Keratinocyte (primary cell): ENCODE measurements at places on chromosomes 12 and 14.
A peak's percentile ranks its signal among the peaks of the same experiment; 100 is the strongest.

DNA sequence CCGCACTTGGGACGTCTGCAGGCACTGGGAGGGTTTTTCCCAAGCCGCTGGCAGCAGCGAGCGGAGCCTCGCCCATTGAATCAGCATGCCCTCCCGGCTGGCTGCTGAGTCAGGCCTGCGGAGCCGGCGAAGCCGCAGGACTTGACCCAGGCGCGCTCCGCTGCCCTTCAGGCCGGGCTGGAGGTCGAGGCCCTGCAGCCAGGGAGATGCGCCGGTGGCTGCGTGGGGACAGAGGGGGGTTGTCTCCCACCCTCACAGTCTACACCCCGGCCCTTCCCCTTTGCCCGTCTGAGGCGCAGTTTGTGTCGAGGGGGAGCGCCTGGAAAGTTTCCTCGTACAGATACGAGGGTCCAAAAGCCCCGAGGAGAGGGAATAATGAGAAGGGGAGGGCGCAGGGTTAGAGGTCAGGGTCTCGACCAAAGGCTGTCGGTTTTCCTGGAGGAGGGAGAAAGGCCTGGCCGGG is 759 bp upstream of the KLC1 start:
- no peak for DNase-seq

GRCh38 chr12:94460616-94460959 is 921 bp upstream of the CEP83 start:
- no peak for DNase-seq

GRCh38 chr12:121657305-121658008 is 12.0 kb downstream of the MORN3 start:
- DNase-seq, result no peak

- peak; percentile 57 for DNase-seq
Measured at GRCh38 chr14:53670701-53671100, 285.9 kb downstream of the BMP4 start.

DNA sequence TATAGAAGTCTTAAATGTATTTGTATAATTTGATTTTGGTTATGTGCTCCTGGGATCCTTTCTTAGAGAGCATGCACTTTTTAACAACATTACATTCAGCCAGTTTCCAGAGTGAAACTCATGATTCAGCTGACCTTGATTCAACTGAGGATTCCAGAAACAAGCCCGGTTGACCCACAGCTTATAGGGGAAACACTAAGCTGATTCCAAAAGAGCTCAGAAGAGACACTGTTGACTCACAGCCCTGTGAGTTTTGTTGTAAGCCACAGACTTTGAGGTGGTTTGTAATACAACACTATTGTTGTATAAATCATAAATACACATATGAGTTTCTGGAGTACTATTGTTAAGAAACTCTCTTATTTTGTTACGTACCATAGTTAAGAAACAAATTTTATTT is 133.8 kb upstream of the MGAT4C start:
- no peak for DNase-seq

GRCh38 chr14:104092931-104093365 is 7.4 kb downstream of the ASPG start:
- DNase-seq, result no peak

DNA sequence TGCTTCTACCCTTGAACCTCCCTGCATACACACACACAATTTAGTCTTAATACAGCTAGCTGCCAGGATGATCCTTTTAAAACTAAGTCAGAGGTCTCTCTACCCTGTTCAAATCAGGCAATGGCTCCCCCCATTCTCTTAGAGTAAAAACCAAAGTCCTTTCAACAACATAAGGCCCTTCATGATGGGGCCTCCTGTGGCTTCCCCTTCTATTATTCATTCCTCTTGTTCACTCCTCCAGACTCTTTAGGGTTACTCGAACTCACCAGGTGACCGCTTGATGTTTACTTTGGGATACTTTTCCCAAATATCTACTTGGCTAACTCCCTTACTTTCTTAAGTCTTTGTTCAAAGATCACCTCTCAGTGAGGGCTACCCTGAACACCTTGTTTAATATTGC is 30.4 kb downstream of the DENND5B start:
- DNase-seq, result no peak

DNA sequence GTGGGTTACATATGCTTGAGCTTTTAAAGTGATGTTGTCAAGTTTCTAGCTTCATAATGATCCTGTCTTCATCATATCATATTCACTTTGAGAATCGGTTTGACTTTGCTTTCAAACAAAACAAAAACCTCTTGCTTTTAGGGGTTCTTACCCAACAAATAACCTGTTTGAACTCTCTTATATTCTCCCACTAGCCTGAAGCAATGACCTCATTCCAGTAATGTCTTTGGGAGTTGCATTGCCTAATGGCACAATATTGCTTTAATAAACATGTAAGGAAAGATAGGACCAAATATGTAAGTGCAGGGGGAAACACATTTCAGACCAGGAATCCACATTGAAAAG is 27.7 kb downstream of the WBP11 start:
- DNase-seq, result no peak

DNA sequence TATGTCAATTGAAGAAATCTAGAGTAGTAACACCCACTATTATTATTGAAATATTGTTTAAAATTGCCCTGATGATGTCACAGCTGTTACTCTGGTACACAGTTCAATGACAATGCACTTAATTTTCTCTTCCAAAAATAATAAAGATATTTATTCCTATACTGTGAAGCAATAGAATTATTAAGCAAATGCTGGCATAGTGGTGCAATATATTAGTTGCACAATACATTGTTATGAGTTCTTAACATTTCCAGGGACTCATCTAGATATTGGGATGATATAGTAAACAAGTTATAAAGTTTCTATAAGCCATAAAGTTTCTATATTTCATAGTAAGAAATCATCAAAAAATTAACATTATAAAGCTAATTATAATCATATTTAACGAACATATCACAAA is 897.8 kb downstream of the LRFN5 start:
- DNase-seq, result no peak

DNA sequence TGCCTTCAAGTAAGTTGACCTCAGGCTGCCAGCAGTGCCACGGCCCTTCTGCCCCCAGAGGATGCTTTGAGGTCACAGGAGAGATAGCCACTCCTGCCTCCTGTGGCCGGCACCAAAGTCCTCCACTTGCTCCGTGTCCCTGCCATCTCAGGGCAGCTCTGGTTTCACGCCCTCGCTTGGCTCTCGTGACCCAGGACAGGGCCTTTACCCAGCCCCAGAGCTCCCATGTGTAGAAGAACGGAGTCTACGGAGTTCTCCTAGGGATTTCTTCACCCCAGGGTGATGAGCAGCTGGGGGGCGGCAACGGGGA is 178.1 kb downstream of the ADGRD1 start:
- no peak for DNase-seq

- no peak for DNase-seq
Measured at GRCh38 chr14:32354716-32355115, 25.6 kb downstream of the AKAP6 start.

DNA sequence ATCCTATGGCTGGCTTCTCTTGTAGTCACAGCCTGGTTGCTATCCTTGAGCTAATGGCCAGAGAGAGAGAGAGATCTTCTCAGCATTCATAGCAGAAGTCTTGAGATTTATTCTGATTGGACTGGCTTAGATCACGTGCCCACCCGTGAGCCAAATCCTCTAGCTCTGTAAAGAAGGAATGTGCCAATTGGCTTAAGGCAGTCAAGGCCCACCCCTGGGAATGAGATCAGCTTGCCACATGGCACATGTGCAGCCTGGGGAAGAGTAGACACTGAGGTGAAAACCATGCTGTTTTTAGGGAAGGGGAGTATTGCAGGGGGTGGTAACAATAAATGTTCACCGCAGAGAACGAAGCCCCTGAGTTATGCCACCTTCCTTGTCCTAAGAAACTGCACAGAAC is 36.3 kb downstream of the PLEKHG7 start:
- no peak for DNase-seq

DNA sequence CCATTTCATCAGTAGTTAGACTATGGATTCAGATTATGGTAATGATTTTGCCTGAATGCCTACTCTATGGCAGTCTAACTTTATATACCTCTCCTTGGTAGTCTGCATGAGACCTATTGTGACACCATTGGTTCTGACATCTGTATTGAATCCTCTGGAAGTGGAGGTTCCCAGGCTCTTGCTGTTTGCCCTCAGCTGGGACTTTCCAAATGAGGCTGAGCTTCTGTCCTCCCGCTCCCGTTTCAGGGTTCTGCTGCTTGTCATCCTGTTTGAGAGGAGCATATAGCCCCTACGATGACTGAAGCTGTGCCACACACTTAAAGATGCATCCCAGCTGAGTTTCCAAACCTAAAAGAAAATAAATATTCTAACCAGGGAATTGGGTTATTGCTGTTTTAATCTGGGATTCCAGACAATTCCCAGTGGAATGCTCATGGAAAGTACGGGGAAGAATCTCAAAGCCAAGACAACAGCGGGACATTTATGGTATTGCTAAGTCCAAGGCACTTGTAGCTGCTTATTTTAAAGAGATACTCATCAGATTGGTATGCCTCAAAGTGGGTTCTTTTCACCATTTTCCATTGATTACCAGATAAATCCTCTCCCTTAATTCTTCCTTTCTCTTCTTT is 105.9 kb downstream of the ETV6 start:
- DNase-seq, result no peak

DNA sequence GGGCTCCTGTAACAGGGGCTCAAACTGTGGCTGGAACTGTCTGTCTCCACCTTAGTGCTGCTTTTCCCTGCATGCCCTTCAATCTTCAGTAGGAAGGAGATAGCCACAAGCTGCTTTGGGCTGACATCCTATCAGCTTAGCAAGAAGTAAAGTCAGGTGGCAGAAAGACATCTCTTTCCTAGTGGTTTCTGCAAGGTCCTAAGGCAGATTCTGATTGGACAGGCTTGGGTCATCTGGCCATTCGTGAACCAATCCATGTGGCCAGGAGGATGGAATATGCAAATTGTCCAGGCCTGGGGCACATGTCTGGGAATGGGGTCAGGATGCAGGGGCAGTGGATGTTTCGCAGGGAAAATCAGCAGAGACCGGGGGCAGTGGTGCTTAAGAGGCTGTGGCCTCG is 5.2 kb downstream of the RITA1 start:
- DNase-seq, result no peak

DNA sequence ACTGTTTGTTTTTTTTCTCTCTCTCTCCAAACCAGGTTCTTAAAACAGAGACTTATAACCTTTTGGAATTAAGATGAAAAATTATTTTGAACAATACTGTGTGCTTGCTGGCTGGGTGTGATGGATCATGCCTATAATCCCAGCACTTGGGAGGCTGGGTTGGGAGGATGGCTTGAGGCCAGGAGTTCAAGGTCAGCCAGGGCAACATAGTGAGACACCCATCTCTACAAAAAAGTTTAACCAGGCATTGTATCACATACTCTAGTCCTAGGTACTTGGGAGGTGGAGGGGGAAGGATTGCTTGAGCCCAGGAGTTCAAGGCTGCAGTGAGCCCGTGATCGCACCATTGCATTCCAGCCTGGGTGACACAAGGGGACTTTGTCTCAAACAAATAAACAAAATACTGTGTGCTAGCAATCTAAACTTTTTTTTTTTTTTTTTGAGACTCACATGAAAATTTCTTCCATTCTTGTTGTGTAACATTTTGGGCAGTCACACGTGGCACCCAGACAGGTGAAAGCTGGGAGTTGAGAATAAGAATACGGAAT is 379.6 kb downstream of the ETNK1 start:
- no peak for DNase-seq

- DNase-seq, result no peak
Measured at GRCh38 chr12:32944195-32944594, 47.6 kb upstream of the PKP2 start.

GRCh38 chr12:50132505-50133135 is 20.6 kb downstream of the COX14 start:
- DNase-seq, result no peak

- no peak for DNase-seq
Measured at GRCh38 chr14:100138082-100138787, 21.2 kb downstream of the DEGS2 start.

GRCh38 chr12:114701104-114701414 is 17.1 kb upstream of the TBX3 start:
- DNase-seq, result no peak

DNA sequence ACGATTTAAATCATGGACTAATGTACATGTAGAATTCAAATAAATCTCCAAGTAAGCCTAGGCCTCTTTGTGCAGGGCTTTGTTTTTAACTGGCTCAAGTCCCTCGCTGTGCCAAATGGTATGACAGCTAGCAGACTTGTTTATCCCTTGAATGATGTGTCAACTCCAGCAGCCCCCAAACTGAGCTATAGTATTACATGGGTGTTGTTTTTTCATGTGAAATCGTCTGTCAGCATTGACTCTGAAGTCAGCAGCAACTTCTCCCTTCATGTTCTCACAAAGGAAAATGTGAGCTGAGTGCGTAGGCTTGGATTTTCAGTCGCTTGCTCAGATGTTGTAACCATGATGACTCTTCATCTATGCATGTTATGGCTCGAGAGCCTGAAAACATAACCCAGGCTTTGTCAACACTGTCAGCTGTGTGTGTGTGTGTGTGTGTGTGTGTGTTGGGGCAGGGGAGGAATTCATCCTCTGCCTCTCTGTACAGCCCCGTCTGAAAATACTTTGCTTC is 73.3 kb downstream of the PTHLH start:
- DNase-seq, result peak; percentile 55

GRCh38 chr14:60647837-60648248 is 1.4 kb downstream of the SIX1 start:
- no peak for DNase-seq

- DNase-seq, result no peak
Measured at GRCh38 chr14:36656687-36657398, 4.8 kb upstream of the PAX9 start.

DNA sequence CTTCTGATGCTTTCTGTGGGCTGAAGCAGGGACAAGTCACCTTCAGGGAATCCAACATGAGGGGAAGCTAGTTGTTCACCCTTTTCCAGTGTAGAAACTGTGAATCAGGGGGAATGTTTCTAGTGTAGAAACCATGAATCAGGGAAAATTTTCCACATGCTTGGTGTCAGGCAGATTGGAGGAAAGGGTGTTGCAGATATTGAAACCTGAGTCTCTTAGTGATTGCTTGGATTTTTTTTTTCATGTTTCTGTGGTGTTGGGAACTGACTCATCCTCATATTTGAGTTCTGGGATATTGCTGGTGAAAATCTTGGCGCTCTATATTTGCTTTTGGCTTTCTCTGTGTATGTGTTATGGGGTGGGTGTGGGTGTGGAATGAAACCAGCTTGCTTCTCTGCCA is 144.5 kb upstream of the FBXO33 start:
- DNase-seq, result no peak

DNA sequence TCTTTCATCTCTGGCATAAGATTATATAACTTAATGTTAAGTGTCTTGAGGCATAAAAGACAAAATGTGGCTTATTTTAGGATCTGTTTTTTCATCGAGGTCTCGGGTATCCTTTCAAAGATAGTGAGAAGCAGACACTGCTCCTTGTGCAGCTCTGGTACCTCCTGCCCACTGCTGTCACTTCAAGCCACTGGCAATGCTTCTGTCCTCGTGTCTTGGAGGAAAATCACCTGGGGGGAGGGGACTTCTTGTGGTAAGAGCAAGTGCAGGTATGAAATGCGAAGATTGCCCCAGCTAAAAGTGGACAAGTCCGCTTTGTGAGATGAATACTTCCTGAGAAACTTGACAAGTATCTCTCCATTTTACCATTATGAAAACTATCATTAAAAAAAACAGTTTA is 37.8 kb upstream of the DYNC1H1 start:
- DNase-seq, result no peak

GRCh38 chr12:4809013-4809448 is 88.8 kb downstream of the GALNT8 start:
- no peak for DNase-seq

GRCh38 chr14:105142651-105143450 is 25.7 kb downstream of the JAG2 start:
- no peak for DNase-seq

- DNase-seq, result no peak
Measured at GRCh38 chr12:50538182-50538581, 33.4 kb downstream of the DIP2B start.
